ENCODE measurements at places on chromosomes 5 and 9. TPM values are rescaled to one million over a fixed set of nuclear protein-coding genes. Genes with fewer than 3 reads are reported as not detected.

DNA sequence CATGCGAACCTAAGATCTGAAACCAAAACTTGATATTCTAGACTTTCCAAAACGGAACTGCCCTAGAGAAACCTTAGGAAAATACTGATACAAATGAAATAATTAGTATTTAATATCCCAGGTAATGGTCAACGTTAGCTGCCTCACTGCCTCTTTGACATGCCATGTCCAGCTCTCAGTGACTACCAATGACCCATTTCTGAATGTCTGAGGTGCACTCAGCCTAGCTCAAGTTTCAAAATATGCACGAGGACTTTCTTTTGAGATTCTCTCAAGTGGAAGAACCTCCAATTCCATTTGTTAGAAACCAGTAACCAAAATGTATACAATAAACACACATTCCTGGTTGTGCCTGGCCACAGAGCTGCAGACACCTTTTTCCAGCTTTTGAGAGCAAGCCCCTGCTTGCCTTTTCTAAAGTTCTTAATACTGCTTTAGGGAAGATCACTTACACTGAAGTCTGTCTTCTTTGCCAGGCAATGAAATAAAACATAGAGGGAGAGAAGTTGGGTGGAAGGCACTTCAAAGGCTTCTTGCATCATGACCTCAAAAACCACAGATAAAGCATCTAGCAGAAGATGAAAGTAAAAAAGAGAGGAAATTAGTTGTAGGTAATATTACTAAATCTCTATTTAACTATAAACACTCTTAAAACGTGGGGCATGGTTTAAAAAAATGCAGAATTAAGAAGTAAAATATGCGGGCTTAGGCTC, 87.9 kb downstream of the MRPS27 start:
- no peak for DNase-seq

DNA sequence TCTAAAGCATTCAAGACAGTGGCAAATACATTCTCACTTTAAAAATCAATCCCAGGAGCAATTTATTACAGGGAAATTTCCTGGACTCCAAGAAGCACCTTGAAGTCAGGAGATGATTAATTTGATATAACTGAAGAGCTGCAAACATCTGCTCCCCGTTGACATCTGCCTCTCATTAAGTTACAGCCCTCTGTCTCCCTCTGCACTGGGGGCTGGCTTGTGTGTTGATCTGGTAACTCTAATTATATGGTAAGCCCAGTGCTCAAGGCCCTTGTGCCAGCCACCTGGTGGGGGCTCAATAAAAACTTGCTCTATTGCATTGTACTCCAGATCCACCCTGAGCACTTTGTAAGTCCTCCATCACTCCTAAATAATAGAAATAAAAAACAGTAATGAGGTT, 131.1 kb upstream of the ZNF462 start:
- no peak for DNase-seq

DNA sequence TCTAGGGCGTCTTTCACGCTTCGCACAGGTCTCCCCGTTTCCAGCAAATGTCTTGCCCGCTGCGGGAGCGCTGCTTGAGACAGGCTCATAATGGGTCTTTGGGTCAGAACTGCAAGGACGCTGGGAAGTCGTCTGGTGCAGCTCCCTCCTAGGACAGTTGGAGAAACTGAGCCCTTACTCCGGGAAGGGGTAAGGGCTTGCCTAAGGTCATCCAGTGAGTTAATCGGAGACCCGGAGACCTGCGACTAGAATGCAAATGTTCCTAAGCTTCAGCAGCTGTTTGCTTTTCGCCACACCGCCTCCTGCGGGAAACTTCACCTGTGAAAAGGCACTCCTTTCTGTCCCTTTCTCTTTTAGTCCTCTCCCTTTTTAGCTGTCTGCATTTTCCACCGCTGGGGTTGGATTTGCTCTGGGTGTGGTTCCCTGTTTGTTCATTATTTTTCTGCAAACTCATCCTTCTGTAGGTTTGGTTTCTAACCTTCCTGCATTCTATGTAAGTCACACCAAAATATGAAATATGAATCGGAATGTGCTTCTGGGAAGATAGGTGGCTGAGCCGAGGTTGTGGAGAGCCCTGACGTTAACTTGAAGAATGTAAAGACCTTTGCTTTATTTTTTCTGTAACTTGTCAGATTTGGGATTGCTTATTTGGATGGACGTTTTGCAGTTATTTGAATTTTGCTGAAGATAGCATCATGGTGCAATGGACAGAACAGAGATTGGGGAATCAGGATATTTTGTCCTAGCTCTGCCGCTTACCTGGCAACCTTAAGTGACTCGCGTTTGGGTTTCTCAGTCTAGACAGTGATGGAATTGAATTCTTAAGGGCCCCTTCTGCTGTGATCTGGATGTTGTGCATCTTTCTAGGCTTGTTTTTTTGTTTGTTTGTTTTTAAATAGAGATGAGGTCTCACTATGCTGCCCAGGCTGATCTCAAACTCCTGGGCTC, 909 bp downstream of the SLC36A1 start:
- DNase-seq = peak; percentile 44

The ISOC1 gene
- 21.1 TPM for total RNA-seq

GRCh38 chr5:137997726-137998213, 35.1 kb downstream of the FAM13B start:
- DNase-seq = no peak

The CER1 gene
- total RNA-seq = not detected

- DNase-seq = peak; percentile 50
Measured at GRCh38 chr5:68381909-68382308, 166.4 kb downstream of the PIK3R1 start.

The SCGB3A2 gene
- not detected for total RNA-seq

The CENPP gene
- total RNA-seq = 10.6 TPM

DNA sequence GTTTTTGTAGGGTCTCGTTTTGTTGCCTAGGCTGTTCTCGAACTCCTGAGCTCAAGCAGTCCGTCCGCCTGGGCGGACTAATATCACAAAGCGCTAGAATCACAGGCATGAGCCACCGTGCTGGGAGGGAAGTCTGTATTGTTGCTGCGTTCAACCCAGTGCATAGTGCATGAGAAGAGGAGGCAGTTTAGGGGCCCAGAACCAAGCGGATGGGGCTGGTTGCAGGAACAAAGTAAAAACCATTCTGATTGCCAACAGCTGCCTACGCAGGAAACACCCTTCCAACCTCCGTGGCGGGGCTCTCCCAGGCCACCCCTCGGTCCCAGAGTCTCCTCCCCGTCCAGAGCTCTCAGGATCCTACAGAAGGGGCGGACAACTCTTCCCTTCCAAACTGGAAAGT, 87.1 kb downstream of the ANXA2R start:
- DNase-seq = no peak

The LVRN gene
- 0.49 TPM for total RNA-seq

The NEUROG1 gene
- total RNA-seq = not detected

DNA sequence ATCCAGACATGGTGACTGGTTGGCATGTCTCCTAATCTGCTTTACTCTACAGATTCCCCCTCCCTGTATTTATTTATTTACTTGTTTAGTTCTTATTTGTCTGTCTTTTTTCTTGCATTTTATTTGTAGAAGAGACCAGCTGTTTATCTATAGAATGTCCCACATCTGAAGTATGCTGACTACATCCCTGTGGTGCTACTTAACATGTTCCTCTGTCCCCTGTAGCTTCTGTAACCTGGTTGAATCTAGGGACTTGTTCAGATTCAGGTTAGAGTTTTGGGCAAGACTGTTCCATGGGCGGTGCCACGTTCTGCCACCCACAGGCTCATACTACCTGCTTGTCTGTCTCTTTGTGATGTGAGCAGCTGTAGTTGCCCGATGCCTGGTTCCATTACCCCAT, 23.5 kb downstream of the DUSP1 start:
- no peak for DNase-seq
